ENCODE measurements at places on chromosomes 3 and 15.

DNA sequence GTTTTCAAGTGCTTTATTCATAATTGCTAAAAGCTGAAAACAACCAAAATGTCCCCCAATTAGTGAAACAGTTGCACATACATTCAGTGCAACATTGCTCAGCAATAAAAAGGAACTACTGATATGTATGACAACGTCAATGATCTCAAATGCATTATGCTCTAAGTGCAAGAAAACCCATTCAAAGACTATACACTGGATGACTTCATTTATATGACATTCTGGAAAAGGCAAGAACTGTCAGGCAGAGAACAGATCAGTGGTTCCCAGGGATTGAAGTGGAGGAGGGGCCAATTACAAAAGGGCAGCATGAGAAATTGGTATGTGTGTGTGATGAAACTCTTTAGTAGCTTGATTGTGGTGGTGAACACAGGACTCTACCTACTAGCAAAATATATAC lies 585.6 kb downstream of the TBL1XR1 start:
- DNase-seq = peak; percentile 12

DNA sequence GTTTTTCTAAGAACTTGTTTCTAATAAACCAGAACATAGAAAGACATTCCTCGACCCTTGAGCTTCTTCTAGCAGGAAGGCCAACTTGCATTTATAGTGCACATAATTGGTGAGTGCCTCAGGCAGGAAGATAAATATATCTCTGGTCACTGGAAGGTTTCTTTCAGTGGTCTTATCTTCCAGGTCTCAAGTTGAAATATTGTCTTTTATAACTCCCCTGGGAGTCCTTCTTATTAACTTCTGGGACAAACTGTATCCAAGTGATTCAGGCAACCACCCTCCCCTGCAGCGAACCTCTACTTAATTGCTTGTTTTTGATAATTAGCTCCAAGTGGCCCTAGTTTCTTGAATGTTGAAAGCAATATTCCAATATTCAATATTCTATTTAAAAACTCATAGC lies 346.8 kb upstream of the GOLIM4 start:
- DNase-seq = no peak

DNA sequence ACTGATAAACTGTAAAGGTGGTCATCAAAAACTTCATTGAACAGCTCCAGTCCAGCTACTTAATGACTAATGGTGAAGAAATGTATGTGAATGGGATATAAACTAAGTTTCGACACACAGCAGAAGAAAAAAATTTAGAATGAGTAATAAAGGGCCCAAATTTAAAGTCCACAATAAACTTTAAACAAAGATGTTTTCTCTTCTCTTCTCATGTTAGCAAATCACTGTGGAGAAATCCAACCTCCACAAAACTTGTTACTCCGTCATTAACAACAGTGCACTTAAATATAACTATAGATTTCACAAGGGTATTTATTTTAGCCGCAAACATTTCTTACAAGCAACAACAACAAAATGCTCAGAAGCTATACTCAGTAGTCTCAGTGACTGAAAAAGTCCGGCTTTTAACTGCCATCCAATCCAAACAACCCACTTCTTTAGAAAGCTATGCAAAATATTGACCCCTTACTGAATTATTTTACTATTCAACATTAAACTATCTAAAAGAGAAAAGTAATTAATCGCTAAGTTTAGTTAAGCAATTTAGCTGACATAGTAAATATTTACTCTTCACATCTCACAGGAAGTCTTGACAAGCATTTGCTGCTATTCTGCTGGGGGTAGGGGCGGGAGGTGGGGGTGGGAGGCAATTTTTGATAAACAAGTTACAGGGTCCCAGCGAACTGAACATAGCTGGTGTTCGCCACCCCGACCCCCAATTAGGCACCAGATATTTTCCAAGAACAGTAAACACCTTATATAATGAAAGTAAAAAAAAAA lies 2.4 kb downstream of the IGF2BP2 start:
- peak; percentile 36 for DNase-seq

GRCh38 chr3:187369089-187369447 lies 883 bp downstream of the RTP4 start:
- no peak for DNase-seq

DNA sequence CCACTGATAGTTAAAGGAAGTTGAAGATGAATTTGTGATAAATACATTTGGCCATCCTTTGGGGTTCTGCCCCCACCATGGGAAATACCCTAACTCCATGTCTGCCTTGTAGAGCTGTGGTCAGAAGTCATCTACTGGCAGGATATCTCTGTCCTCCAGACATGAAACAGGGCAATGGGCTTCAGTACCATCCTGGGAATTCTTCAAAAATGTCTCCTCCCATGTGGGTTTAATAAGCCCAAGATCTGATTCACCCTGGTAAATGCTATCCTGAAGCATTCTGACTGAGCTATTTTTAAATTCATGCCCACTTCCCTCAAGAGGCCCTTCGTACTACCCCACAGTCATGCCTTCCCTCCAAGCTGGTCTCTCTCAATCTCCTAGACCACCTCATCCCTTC lies 113.7 kb upstream of the SLC25A36 start:
- DNase-seq = no peak

DNA sequence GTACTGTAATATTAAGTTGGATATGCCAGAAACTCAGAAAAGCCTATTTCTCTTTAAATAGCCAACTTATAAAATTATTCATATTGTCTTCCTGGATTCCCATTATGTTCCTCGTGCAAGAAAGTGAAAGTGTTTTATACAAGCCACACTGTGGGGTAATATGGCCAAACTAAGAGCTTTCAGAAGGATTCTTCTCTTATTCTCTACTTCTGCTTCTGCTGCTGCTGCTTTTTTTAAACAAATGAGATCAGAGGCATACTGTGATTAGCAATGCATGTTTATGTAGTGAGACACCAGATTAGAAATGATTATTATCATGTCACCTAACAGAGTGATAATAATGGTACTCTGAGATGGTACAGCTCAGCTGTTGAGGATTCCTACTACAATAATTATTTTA lies 1026.5 kb upstream of the CFAP20DC start:
- DNase-seq = no peak

DNA sequence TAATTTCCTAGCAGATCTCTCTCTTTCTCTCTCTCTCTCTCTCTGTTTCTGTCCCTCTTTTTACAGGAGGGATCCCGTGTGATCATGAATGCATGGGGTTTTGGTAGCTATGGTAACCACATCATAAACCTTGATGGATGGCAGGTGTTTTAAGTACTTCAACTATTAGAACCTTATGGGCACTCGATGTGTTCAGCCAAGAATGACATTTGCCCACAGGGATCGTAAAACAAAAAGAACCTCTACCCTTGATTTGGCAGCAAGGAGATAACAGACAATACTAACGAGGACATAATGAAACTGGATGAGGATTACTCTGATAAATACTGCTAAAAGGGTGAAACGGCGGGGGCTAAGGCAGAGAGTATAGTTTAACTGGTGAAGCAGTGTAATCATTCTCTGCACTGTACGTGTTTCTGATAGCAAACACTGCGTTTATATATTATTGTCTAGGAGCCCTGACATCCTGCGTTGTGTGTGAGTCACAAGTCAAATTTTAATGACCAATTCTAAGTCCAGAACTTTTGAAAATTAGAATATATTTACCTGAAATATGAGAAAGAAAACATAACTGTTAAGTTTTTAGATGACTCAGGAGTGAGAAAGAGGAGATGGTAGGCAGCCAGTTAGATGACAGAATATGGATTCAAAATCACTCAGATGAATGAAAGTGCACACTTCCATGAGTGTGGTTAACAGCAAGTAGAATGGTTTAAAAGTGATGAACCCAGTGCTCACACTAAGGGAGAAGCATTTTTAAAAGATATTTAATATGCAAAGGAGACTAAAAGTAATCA lies 80.3 kb downstream of the OTOL1 start:
- DNase-seq = no peak

GRCh38 chr15:39448409-39448808 lies 132.5 kb upstream of the THBS1 start:
- DNase-seq = no peak

DNA sequence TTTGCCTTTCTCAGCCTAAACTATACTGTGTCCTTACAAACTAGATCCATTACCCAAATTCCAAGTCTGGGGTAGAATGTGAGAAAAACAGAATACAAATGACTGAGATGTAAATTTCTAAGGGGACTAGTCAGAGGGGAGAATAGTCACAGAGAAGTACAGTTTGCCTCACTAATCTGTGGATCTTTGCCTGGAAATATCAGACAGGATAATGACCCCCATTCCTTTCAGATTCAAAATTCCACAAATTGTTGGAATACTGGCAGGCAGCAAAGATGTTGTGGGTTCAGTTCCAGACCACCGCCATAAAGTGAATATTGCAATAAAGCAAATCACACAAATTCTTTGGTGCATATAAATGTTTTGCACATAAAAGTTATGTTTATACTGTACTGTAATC lies 762.8 kb upstream of the NR2F2 start:
- DNase-seq = no peak

DNA sequence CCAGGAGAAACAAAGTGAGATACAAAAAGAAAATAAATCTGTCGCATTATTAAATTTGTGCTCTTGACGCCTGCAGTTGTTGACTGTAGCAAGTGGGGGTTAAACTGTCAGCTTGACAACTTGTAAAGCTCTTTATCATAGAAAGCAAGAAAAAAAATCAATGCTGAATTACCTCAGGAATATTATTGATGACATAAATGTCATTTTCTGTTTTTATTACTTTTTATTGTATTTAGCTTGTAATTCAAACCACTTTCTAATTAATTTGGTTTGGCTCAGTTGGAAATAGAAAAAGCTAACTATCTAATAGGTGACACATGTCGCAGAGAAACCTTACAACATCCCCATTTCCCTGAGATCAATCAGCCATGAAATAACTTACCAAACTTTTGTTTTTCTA lies 195.3 kb downstream of the CDIN1 start:
- DNase-seq = no peak

Data from skeletal muscle cell (primary cell).